ENCODE measurements at places on chromosomes 1 and 21.

DNA sequence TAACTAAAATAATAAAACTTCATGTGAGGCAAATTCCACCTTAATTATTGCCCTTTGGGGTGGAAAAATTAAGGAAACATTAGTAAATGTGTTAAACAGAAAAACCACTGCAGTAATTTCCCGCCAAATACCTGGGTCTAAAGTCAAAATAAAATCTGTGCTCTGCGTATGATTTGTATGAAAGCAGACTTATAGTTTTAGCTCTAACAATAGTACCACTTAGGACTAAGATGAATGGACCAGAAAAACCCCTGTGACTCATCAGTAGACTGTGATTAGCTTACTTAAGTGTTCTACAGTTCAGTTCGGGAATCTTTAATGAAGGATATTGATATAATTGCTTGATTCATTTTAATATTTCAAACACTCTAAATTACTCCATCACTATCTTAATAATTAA lies 23.3 kb upstream of the C1orf105 start:
- no peak for DNase-seq

GRCh38 chr1:160549665-160550006 lies 26.6 kb upstream of the SLAMF6 start:
- DNase-seq: no peak

DNA sequence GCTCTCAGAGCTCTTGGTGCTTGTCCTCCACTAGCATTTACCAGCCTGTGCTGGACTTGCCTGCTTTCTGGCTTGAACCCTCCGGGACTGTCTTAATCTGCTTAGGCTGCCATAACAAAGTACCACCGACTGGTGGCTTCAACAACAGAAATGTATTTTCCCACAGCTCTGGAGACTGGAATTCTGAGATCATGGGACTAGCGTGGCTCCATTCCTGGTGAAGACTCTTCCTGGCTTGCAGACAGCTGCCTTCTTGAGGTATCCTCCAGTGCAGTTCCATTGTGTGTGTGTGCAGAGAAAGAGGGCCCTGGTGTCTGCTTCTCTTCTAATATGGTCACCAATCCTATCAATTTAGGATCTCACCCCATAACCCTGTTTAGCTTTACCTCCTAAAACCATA lies 22.0 kb upstream of the RCAN1 start:
- DNase-seq: no peak

DNA sequence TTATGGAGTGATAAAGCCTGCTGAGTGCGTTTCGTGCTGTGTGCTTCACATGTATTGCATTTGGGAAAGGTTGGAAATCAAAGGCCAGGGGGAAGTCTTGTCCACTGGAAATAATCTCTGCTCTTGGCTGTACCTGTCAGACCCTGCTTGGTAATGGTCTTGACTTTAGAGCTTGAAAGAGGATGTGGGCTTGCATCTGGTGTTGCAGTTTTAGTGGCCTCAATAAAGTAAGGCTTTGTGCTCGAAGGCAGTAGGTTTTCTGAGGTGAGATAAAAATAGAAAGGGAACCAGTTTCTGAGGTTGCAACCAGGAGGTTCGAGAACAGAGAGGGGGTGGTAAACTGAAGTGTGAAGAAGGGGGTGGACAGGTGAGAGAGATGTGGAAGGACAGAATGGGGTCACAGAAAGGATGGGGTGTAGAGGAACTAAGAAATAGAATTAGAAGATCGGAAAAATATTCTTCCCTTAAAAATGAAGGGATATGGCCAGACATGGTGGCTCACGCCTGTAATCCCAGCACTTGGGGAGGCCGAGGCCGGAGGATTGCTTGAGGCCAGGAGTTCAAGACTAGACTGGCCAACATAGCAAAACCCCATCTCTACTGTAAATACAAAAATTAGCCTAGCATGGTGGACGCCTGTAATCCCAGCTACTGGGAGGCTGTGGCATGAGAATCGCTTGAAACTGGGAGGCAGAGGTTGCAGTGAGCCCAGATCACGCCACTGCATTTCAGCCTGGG lies 1.5 kb downstream of the S100PBP start:
- no peak for DNase-seq

GRCh38 chr1:203340112-203340790 lies 10.7 kb downstream of the FMOD start:
- peak; percentile 76 for DNase-seq

- DNase-seq: no peak
Measured at GRCh38 chr1:87714278-87714677, 385.6 kb downstream of the LMO4 start.

GRCh38 chr1:151993734-151994496 lies at the start of gene S100A10:
Gene S100A10 (minus strand): TSS chr1:151993859. CDS start chr1:151986230, 7,629 bp downstream.
- peak; percentile 70 for DNase-seq

DNA sequence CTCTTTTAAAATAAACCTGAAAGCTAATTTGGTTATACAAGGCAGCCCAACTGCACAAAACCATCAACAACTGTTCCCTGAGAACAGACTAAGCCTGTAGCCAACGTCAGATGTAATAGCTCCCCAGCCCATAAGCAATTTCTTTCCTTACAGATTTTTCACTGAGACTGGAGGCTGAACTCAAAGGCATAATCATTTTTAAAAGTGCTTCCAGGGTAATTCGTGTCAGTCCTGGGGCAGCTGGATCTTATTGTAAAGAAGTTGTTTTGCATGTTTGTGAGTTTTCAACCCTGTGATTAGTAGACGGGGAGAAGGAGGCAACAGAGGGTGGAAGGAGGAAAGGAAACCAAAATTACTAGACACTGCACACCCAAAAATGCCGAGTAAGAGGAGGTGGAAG lies 3.2 kb downstream of the DPT start:
- DNase-seq: no peak

DNA sequence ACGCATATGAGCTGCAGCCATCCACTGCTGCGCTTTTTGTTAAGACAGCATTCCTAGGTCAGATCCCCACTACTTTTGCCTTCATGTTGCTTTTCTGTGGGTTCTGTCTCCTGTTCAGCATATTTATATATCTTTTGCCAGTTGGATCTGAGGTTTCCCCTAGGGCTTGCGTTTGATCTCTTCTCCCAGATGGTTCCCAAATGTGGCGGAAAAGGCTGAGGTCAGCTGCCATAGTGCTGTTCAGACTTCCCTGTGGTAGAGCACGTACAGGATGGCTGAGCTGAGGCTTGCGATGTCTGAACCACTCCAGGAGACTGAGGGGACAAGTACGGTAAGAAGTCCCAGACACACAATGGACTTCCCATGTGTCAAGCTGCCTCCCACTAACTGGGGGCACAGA lies 39.8 kb downstream of the COL6A1 start:
- DNase-seq: no peak

DNA sequence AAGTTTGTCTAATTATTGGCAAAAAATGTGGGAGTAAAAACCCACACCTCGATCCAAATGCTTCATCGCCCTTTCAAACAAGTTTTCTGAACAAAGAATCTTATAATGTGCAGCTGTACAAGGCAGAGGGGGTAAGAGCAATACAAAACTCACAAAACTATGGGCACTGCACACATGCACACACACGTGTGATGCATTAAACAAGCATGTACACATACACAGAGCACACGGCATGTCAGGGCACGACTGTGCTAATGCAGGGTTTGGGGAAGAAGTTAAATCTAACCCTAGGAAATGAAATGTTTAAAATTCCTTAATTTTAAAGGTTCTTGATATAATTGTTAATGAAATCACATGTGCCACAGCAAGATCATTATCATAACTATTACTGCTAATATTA lies 264.0 kb downstream of the SEC16B start:
- no peak for DNase-seq

GRCh38 chr21:41709965-41710822 lies 56.7 kb downstream of the RIPK4 start:
- no peak for DNase-seq

- DNase-seq: peak; percentile 32
Measured at GRCh38 chr1:178819123-178819522, 51.8 kb downstream of the ANGPTL1 start.

GRCh38 chr1:67441183-67441582 lies 11.0 kb upstream of the SERBP1 start:
- DNase-seq: no peak

- DNase-seq: no peak
Measured at GRCh38 chr21:34807146-34807880, 138.5 kb downstream of the CLIC6 start.

- no peak for DNase-seq
Measured at GRCh38 chr1:153585006-153585405, 19.4 kb upstream of the S100A2 start.

GRCh38 chr1:178849918-178850317 lies 21.0 kb downstream of the ANGPTL1 start:
- no peak for DNase-seq

- no peak for DNase-seq
Measured at GRCh38 chr1:32491386-32491785, 26.5 kb downstream of the ZBTB8B start.

DNA sequence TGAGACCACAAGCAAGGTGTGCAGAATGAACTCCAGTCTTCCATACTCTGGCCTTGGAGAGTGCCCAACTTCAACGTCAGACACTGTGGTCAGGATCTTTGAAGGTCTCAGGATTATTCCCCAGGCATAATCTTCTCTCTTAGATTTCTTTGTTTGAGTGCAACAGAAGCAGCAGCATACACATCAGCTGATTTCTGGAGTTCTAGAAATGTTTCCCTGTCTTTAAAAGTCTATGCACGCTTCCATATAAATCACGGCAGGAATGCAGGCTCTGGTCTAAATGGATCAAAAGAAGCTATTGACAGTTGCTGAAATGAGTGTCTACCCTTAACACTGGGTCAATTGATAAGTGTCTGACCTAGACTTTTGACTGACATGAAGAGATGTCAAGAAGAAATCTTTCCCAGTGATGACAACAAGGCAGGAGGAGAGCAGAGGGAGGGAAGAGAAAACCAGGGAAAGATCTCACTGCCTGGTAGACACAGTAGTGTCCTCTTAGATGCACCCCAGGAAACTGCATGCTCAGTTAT lies 279.7 kb downstream of the SPATA17 start:
- no peak for DNase-seq

- no peak for DNase-seq
Measured at GRCh38 chr1:216596281-216596862, 126.9 kb downstream of the ESRRG start.

GRCh38 chr1:155182052-155182550 lies 8.5 kb downstream of the TRIM46 start:
- no peak for DNase-seq

DNA sequence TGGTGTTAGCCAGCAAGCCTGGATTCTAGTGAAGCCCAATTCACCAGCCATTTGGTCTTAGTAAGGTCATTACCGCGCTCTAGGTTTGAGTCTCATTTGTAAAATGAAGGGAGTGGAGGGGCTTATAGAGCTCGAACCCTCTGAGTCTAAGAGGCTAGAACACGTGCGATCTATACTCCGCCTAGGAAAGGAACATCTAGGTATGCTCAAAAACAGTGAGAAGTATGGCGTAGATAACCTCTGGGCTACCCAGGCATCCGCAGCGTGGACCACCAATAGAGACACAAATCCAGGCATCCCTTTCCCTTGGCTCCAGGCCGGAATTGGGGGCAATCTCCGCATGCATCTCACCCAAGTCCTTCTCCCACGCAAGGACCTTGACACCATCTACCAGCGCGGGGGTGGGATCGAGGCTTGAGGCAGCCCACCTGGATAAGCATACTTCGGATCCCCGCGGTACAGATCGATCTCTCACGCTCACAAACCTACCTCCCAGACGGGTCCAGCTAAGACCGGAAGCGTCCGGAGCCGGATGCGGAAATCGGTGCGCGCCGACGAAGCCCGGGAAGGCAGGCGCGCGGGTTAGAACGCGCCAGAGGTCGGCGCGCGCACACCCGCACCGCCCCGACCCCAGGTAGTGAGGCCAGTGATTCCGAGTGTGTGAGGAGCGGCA lies at the start of gene METTL25B:
Gene METTL25B, plus strand, starts transcription at position 544 of the 673 bp plus-strand sequence. CDS start 636 bp downstream, outside the sequence.
- DNase-seq: peak; percentile 88

DNA sequence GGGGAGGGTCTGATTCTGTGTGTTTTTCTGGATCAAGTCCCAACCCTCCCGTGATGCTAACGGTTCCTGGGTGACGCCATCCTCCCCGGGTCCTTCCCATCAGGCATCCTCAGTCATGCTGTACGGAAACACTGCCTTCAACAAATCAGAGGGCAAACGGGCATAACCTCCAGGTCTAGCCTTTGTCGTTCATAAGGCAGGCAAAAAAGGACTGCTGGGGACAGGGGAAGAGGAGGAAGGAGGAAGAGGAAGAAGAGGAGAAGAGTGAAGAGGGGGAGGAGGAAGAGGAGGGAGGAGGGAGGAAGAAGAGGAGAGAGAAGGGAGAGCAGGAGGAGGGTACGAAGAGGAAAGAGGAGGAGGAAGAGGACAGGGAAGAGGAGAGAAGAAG lies 84.4 kb downstream of the ITPKB start:
- no peak for DNase-seq

GRCh38 chr1:179742717-179743678 lies at the start of gene FAM163A:
Gene FAM163A (plus strand): TSS chr1:179743291. CDS start chr1:179813098, 69,807 bp downstream.
- DNase-seq: peak; percentile 64

DNA sequence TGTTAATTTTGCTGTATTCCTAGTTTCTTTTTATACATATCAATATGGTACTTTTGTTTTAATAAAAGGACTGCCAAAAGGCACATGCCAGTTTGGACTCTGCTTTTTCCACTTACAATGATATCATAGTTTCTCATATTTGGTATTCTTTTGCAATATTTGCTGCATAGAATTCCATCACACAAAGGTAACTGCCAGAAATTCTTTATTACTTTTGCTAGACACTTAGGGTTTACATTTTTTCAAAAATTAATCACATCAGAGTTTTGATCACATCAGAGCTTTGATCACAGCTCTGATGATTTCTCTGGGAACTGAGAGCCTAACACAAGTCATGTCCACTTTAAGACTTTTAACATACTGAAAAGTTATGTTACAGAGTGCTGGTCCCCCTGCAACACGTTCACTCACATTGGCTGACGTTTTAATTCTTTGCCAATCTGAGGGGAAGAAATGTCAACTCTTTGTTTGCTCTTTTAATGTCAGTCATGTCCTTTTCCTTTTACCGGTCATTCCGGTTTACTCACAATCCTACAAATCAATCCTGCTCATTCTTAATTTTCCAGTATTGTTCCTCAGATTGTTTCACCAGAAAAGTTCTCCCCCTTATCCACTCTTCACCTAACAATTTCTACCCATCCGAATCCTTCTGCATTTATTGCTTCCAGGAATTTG lies 1.1 kb upstream of the CD46 start:
- no peak for DNase-seq

DNA sequence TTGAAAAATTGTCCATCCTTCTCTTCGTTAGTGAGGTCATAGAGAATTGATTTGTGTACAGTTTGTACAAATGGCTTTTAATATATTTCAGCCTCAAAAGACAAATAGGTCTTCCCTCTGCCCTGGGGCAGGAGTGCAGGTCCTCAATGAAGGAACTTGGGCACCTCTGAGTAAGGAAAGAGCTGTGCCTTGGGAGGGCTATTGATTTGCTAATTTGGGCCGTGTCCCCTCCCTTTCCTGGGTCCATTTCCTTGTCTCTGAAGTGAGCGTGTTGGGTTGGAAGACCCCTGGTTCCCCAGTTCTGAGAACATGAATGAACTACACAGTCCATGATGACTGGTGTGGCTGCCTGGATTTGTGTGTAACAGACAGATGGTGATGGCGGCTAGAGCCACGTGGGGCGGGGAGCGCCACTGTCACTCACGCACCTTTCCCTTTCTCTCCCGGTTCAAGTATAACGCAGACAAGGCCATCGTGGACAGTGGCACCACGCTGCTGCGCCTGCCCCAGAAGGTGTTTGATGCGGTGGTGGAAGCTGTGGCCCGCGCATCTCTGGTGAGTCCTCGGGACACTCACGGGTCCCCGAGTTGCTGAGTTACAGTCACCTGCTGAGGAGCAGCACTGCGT lies 71.0 kb upstream of the FAM3B start:
- no peak for DNase-seq

GRCh38 chr1:47658161-47658920 lies 220.5 kb downstream of the FOXD2 start:
- peak; percentile 8 for DNase-seq
